ENCODE measurements at places on chromosomes 4 and X. TPM values are rescaled to one million over a fixed set of nuclear protein-coding genes. Genes with fewer than 3 reads are reported as not detected.

CTAG1A gene
- polyA plus RNA-seq, result not detected

GAB3 gene
- polyA plus RNA-seq, result 3.0 TPM

NPNT gene
- polyA plus RNA-seq, result 20.0 TPM

FAM47E gene
- polyA plus RNA-seq, result 7.9 TPM

TMEM154 gene
- 0.95 TPM for polyA plus RNA-seq

HMGN5 gene
- polyA plus RNA-seq, result 26.7 TPM

PABPC4L gene
- polyA plus RNA-seq, result 2.0 TPM

ARHGAP36 gene
- polyA plus RNA-seq, result 119 TPM

AREG gene
- not detected for polyA plus RNA-seq

TMEM131L gene
- polyA plus RNA-seq, result 11.7 TPM

HTN1 gene
- not detected for polyA plus RNA-seq

SYNPO2 gene
- 7.7 TPM for polyA plus RNA-seq

KLB gene
- polyA plus RNA-seq, result 0.35 TPM

ZAR1 gene
- not detected for polyA plus RNA-seq
